ENCODE measurements at places on chromosomes 1 and 21.

- no peak for DNase-seq
Measured at GRCh38 chr1:43309405-43310025, 8.7 kb downstream of the TIE1 start.

- no peak for DNase-seq
Measured at GRCh38 chr21:41066086-41066938, 101.6 kb upstream of the BACE2 start.

DNA sequence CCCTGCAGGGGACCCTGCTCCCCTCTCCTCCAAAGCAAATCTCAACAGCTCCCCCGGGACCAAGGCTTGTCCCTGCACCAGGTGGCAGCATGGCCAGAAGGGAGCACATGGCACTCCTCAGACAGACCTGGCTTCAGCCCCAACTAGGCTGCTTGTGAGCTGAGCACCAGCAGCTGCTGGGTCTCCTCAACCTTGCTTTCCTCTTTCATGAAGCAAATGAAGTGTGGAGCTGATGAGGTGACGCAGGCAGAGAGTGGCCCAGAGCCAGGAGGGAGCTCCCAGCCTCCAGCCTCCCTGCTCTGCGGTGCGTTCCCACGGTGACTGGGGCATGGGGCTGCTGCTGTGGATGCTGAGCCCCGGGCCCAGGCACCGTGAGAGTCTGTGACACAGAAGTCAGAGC is 34.0 kb downstream of the MEGF6 start:
- no peak for DNase-seq

- DNase-seq: no peak
Measured at GRCh38 chr1:11013160-11013531, 692 bp downstream of the TARDBP start.

DNA sequence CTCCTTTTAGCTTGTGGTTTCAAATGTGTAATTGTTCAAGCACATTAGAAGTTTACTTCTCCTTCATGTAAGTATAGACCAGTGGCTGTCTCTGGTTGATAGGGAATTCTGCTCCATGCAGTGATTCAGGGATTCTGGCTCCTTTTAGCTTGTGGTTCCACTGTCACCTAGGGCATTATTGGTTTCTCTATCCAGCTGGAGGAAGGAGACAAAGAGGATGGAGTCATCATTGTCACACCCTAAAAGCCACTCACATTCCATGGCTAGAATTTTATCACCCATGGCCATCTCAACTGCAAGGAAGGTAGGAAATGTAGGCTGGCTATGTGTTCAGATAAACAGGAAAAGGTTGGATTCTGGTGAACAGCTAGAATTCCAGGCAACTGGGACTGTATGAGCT is 131.2 kb downstream of the URB2 start:
- no peak for DNase-seq

GRCh38 chr1:12407050-12407961 is 177.5 kb downstream of the VPS13D start:
- no peak for DNase-seq

DNA sequence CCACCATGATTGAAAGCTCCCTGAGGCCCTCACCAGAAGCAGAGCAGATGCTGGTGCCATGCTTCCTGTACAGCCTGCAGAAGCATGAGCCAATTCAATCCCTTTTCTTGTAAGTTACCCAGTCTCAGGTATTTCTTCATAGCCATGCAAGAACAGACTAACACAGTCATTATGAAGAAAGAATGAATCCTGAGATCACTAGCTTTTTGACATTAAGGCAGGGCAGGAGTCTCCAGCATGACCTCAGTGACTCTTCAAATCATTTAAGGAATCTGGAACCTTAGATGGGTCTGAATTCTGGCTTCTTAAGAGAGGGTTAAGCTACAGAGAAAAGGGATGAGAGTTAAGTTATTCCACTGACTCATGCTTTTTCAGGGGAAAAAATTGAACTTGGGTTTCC is 79.0 kb downstream of the PTPN14 start:
- DNase-seq: no peak

GRCh38 chr1:234342774-234343173 is 30.5 kb upstream of the COA6 start:
- no peak for DNase-seq

DNA sequence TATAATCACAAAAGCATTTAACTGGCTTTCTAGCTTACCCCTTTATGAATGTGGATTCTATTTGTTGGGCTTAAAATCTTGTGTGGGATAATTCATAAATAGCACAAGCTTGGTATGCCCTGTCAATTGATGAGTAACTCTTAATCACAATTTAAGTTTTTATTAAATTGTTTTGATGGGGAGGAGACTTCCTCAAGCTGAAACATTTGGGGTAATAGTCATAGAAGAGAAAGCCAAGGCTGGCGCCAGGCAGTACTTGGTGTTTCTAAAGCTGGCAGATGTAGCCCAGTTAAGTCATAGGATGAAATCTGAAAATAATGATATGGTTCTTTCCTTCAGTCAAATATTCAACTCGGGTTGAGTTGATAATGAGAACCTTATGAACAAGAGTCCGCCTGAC is 167.2 kb downstream of the FMN2 start:
- no peak for DNase-seq

GRCh38 chr21:46048926-46049889 is 48.7 kb upstream of the COL6A2 start:
- DNase-seq: no peak

DNA sequence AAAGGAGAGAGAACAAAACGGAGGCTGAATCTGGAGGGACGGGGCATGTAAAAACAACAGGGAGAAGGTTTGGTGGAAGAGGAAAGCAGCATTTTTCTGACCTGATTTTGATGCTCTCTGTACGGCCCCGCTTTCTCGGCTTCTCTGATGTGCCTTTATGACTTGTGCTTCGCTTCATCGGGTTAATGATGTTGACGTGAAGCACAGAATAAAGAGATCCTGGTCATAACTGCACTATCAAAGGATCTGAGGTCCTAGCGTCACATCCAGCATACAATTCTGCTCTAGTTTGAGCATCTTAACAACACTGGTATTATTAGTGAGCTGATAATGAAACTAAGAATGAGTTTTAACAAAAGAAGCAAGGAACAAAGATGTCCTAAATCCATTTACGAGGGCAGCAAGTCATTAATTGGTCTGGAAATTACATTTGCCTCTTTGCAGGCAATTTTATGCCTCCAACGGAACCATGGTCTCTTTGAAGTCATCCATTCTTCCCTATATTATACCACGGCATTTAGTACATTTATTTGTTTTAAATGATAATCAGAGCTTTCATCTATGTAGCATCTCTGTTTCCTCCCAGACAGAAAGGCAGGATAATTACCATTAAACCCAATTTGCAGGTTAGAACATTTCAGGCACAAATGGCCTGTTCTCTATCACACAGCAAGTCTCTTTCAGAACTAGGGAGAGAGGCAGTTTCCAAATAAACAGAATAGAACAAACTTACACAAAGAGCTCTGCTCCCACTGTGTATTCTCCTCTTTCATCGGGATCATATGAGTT is 45.3 kb upstream of the B3GALNT2 start:
- no peak for DNase-seq

DNA sequence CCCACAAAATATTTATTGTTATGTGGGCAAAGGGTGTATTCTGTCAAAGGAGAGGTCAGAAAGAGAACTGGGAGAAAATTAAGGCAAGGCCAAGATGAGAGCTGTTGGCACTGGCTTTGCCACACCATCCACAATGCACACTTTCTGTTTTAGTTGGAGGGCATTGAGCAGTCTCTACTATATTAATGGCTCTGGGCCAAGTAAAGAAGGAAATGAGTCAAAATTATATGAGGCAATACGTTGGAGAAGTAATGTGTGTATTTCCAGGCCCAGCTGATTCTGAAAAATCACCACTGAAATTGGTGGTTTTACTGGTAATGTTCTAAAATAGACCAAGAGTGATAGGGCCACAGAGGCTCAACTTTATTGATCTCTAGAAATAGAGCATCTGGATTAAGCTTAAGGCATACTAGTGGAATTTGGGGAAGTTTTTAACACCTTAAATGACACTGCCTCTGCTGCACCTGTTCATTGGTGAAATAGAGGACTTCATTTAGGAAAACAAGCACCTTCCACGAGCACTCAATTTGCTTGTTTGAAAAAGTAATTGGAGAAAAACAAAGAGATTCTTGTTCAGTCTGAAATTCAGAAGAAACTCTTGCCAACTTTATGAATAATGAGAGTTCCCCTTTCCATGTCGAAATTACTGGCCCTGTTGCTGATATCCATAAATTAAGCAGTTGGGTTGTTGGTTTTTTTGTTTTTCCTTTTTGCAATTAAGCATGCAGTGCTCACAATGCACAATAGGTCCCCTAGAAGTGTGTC is 424.9 kb downstream of the ADGRL2 start:
- no peak for DNase-seq

DNA sequence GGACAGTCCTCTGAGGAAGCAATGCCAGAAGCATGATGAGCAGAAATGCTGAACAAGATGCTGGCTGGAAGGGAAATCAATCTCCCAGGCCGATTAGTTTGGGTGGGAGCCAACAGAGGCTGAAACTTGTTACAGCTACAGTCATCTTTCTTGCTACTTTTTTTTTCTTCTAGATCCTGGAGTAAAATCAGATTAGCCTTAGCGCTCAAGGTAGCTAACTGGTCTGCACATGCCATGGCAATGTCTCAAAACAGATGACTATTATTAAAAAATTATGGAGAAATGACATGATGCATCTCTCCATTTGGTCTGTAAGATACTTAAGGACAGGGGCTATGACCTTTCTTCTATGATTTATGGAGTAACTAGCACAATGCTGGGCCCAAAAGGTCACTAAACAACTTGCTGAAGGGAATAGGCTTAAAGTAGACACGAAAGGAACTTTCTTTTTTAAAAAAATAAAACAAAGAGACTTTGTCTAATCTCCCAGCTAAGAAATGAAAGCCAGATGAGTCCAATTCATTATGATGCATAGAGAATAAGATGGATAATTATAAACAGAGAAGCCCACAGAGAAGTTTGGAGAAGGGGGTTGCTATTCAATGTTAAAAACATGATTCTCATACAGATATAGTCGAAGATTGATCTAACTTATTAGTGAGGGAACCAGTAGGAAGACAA is 42.5 kb downstream of the UTP25 start:
- DNase-seq: no peak

DNA sequence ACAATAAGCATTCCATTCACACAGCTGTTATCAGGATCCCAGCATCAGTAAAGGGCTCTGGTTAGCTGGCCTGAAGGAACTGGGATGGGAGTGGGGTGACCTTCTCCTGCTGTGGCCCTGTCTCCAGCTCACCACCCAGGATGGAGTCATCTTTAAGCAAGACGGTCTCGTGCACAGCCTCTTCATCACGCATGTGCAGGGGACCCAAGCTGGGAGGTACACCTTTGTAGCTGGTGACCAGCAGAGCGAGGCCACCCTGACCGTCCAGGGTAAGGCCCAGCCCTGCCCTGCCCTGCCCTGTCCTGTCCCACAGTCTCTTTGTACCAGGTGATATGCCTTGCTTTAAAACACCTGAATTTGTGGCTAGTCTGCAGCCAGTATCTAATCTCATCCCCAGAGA is 24.3 kb downstream of the IGFN1 start:
- no peak for DNase-seq

- no peak for DNase-seq
Measured at GRCh38 chr1:165942062-165942461, 114.6 kb downstream of the UCK2 start.

DNA sequence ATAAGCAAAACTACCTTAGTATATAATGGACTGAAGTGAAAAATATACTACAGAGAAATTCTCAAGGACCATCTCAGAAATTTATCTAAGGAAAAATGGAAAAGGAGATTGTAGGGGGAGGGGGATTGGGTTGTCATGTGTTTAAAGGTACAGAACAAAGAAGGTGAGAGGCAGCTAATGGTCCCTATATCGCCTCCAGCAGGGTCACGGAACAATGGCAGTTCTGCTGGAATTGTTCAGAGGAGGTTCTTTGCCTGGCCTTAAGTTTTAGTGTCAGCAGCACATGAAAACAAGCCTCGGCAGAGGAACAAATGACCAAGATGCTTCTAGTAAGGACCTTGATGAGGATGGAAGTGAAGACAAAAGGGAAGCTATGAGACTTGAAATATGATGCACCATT is 42.0 kb upstream of the RGS2 start:
- no peak for DNase-seq

- DNase-seq: no peak
Measured at GRCh38 chr21:30582870-30583269, 7.3 kb downstream of the KRTAP22-2 start.

GRCh38 chr1:158203693-158204457 is 23.2 kb downstream of the CD1D start:
- DNase-seq: no peak

Measured in SIG-M5 (cell line).